ENCODE measurements at places on chromosomes 13 and 19.

DNA sequence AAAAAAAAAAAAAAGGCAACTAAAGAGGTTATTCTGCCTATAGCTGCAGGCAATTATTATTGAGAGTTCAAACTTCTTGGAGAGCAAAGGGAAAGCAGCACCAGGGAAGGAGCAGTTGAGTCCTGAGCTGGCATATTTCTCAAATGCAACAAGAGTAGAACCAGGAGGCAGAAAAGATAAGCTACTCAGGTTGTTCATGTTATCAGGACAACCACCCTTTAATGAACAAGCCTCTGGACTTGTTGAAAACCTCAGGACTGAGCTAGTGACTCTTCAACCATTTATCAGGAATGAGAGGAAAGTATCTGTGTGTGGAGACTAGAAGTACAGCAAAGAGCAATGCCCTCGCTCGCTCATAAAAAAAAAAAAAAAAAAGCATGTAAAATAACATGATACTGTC lies 183.0 kb downstream of the KCTD12 start:
- DNase-seq, result no peak

GRCh38 chr19:49643466-49643865 lies 1.5 kb downstream of the SCAF1 start:
- no peak for DNase-seq

DNA sequence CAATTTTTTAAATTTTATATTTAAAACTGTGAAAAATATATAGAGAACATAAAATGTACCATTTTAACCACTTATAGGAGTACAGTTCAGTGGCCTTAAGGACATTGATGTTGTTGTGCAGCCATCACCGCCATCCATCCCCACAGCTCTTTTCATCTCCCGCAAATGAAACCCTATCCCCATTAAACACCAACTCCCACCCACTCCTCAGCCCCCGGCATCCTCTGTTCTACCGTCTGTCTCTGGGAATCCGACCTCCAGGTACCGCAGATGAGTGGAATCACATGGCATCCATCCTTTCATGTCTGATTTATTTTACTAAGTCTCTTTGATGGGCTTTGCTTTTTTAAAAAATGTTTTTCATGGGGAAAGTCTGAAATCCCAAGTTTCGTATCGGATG lies 23.8 kb upstream of the SMIM17 start:
- DNase-seq, result no peak

DNA sequence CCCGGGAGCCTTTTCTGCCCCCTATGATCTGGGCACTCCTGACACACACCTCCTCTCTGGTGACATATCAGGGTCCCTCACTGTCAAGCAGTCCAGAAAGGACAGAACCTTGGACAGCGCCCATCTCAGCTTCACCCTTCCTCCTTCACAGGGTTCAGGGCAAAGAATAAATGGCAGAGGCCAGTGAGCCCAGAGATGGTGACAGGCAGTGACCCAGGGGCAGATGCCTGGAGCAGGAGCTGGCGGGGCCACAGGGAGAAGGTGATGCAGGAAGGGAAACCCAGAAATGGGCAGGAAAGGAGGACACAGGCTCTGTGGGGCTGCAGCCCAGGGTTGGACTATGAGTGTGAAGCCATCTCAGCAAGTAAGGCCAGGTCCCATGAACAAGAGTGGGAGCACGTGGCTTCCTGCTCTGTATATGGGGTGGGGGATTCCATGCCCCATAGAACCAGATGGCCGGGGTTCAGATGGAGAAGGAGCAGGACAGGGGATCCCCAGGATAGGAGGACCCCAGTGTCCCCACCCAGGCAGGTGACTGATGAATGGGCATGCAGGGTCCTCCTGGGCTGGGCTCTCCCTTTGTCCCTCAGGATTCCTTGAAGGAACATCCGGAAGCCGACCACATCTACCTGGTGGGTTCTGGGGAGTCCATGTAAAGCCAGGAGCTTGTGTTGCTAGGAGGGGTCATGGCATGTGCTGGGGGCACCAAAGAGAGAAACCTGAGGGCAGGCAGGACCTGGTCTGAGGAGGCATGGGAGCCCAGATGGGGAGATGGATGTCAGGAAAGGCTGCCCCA lies 8.5 kb upstream of the CEACAM7 start:
- DNase-seq, result no peak

DNA sequence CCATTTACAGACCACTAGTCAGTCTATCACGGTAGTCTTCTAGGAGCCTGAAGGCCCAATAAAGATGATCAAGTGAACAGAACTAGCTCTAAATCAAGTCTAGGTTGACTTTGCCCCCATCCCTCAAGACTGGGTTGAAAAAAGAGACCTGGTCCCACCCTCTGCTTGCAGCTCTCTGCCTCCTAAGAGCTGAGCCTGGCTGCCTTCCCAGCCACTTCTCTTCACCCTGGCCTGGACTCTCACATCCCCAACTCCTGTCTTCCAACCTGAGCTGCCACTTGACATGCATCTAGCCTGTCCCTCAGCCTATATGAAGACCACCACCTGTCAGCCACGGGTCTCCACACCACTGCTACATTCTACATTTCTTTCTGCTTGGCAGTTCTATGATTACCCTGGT lies 99.6 kb downstream of the FOXO1 start:
- no peak for DNase-seq

DNA sequence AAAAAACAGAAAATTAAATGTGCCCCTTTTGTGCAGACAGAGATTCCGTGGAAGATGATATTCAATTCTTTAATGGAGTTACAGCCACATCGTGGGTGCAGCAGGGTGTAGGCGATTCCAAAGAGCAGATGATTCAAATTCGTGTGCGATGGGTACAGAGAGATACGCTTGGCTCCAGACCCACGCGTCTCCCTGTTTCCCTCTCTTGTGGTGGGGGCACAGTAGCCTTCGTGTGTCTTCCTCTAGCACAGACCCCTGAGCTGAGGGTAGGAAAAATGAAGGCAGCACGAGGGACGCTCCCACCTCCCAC lies 4.8 kb downstream of the TSPAN16 start:
- DNase-seq, result no peak

DNA sequence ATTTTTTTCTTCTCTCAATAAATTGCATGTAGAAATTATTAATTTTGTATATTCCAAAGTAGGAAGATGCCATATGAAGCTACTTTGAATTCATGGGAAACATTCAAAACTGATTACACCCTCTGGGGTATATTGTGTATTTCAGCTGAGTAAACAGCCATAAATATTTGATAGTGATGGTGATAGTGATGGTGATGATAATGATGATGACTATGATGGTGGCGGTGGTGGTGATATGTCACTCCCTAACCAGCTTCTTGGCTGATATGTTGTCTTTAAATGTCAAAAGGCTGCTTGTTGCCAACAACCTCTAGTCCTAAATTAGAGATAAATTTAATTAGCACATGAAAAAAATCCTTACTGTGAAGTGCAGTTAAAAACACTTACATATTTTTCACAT lies 102.0 kb downstream of the LRCH1 start:
- no peak for DNase-seq

- no peak for DNase-seq
These were observed 9.8 kb downstream of the MEDAG start for GRCh38 chr13:30915691-30916541.

Data from NCI-H2029 (cell line).